ENCODE measurements at places on chromosomes 13 and 19.

DNA sequence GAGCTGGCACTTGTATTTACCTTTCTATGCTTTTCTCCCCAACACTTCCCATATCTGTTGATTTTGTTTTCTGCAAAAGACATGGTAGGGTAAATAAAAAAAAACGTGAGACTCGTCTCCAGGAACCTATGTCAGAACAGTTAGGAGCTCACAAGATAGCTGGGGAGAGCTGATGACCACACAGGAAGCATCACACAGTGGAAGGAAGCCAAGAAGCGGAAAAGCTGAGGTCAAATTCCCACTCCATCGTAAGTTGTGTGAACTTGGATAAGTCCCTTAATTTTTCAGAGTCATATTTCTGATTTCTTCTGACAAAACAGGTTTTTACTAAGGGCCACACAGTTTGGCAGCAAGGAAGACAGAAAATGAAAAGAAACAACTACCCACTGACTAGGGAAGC is 199.6 kb downstream of the KLF5 start:
- no peak for DNase-seq

- DNase-seq: no peak
Observed at GRCh38 chr13:99969919-99970650, 1.5 kb downstream of the ZIC5 start.

DNA sequence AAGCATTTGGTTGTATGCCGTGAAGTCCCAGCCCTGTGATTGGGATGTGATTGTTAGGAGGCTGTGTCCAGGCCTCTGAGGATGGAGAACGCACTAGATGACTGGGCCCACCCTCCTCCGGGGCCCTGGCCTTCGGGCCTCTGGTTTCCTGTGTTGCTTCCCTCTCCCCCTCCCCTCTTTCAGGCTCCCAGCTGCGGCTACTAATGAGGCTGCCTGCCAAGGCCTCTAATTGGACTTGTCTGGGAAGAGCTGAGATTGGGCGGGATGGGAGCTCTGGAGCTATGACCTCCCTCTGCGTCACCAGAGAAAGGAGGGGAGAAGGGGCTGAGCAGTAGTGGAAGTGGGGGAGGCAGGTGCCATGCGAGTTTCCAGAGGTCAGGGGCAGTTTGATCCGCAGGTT is 9.9 kb downstream of the PTH2 start:
- no peak for DNase-seq

GRCh38 chr19:588093-588740 is 1.5 kb upstream of the HCN2 start:
- peak; percentile 78 for DNase-seq

DNA sequence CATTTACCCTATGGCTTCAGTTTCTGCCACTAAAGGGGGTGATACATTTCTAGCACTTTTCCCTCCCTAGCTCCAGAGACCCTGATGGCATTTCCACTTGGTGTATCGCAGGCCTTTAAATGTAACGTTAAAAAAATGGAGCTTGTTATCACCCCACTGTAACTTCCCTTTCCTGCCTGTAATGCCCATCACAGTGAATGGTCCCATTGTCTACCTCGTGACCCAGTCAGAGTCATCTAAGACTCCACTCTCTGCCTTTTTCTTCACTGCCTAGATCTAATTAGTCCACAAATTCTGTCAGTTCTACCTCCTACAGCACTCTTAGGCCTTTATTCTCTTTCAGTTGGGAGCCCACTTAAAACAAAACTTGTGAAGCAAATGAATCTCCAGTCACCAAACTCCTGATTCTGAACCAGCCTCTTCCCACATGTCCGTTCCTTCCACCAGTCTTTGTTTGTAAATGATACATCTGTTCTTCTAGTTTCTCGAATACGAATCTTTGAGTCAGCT is 64.8 kb downstream of the NHLRC3 start:
- no peak for DNase-seq

DNA sequence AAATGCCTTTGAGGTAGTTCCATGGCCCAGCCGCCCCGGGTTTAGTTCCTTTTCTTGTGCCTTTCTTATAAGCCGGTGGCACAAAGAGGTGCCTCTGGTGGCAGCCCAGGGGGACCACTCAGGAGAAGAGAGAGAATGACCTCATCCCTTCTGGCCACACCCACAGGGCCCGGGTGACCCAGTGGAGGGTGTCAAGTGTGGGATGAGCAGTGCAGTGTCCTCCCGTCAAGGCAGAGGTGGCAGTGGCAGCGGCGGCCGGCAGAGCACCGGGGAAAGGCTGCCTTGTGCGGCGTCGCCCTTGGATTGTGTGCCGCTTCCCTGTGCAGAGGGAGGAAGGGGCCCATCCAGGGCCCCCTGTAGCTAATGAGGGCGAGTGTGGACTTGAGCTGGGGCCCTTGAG is 47.9 kb downstream of the KDM4B start:
- no peak for DNase-seq

- DNase-seq: no peak
Observed at GRCh38 chr13:54901316-54901715, 1872.7 kb downstream of the OLFM4 start.

DNA sequence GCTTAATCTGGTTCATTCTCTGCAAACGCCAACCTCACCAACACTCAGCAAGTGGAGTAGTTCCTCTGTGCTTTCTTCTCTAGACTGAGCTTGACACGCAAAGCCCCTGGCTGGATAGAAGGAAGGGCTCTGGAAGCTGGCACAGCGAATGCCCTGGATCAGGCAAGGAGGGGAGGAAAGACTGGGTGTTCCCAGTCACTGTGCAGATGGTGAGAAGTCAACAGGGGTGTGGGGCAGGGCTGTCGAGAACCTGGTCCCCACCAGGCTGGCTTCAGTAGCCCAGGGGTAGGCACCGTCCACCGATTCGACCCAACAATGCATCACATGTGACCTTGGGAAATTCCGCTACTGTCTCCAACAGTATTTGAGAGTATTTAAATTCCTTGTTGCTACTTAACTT is 65.5 kb downstream of the TSHZ3 start:
- DNase-seq: no peak

GRCh38 chr13:94236872-94237271 is 242.6 kb downstream of the DCT start:
- no peak for DNase-seq

GRCh38 chr13:107866941-107867623 is 348.3 kb downstream of the LIG4 start:
- DNase-seq: peak; percentile 46

DNA sequence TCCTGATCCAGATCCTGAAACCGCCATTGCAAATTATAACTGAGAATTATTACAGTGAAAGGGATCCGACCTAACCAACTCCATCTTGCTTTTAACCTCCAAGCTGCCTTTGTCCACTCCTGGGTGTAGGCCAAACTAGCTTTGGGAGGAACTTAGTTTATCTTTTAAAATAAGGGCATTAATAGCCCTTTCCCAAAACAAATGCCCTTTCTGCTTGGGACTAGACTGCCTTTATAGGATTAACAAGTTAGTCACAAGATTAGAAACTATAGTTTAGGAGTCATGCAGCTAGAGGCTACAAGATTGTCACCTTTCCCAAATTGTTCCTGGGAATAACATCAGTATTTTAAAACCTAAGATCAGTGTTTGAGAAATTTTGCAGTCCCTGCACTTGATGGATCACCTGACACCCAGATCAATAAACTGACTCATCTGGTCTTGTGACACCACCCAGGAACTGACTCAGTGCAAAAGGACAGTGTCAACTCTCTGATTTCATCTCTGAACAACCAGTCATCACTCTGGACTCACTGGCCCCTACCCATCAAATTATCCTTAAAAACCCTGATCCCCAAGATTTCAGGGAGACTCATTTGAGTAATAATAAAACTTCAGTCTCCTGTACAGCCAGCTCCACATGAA is 4.1 kb upstream of the ZNF841 start:
- DNase-seq: peak; percentile 53

- no peak for DNase-seq
Observed at GRCh38 chr13:72536714-72537394, 190.6 kb downstream of the MZT1 start.

GRCh38 chr13:100828226-100828625 is 153.6 kb upstream of the TMTC4 start:
- DNase-seq: no peak
